ENCODE measurements at places on chromosomes 11 and 22.

DNA sequence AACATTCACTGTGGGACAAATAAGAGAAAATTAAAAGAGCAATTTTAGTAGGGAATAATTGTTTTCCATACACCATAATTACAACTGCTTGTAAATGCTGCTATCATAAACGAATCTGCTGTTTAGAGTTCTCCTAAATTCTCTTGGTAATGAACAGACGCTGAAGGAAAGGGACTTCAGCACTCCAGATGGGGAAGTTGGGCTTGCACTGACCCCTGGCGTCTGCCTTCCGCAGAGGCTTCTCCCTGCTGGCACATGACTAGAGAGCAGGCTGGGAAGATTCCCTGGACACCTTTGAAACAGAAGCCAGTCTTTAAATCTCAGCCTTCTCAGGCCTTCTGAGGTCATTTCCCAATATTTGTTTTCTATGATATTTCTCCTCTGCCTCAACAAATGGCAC is 84.1 kb downstream of the NXPE2 start:
- no peak for DNase-seq

- DNase-seq = no peak
Observed at GRCh38 chr11:29956076-29956556, 60.7 kb downstream of the KCNA4 start.

GRCh38 chr11:111360150-111361043 is 18.7 kb downstream of the POU2AF1 start:
- DNase-seq = no peak

DNA sequence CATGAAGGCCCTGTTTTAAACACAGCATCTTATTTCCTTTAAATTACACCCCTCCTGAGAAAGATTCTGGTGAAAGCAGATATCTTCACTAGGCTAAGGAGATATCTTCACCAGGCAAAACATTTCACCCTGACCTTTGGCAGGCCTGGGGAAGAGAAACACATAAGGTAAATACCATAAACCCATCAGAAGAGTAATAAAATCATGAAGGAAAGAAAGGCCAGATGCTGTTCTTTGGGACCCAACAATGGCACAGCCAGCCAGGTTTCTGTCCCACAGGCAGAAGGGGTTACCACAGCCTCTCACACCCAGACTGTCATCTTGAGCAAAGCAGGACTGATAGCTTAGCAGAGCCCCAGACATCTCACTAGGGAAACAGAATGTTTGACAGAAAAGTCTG is 125.4 kb downstream of the CCDC34 start:
- no peak for DNase-seq

DNA sequence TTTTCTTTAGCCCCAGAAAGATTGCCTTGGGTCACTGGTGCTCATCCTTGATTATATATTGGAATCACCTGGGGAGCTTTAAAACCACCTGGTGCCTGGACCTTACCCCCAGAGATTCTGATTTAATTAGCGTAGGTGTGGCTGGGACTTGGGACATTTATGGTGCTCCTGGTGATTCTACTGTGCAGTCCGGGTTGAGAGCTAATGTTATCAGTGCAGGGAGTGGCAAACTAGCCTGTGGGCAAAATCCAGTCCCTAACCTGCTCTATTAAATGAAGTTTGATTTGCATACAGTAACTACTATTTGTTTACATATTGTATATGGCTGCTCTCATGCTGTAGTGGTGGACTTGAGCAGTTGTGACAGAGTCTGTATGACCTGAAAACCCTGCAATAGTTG is 134.0 kb upstream of the SORL1-AS1 start:
- DNase-seq = no peak

DNA sequence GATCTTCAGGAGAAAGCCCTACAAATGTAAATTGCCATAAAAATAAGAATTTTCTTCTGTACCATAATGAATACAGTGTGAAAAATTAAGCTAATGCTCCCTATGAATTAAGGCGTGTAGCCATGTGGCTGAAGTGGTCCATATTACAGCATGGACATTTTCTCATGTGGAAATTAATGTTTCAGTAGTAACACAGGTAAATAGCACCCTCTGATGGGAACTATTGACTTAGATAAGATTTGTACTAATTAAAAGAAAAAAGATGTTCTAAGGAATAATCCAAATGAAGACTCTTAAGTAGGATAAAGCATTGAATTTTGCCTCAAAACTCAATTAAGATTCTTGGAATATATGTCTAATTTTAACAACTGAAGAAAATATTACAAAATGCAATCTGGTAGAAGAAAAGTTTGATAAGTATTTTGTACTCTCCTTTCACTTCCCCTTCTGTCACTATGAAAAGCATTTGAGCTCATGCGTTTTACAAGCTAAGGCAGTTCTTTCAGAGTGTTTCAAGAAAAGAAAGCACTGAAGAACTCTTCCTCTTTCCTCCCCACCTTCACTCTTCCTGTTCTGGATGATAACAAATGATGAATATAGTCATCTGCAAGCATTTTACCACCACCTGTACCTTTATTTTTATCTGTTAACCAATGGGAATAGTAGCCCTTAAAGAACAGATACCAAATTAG is 9.9 kb upstream of the OR8D2 start:
- DNase-seq = no peak

- no peak for DNase-seq
Observed at GRCh38 chr22:26811647-26811992, 154.2 kb downstream of the MIAT start.

GRCh38 chr11:108796551-108796950 is 131.7 kb downstream of the DDX10 start:
- DNase-seq = no peak
